ENCODE measurements at places on chromosomes 16 and 17. TPM values are rescaled to one million over a fixed set of nuclear protein-coding genes. Genes with fewer than 3 reads are reported as not detected.

The MYO15A gene
- total RNA-seq, result 1.4 TPM

The CUEDC1 gene
- 37.1 TPM for total RNA-seq

The ACSM3 gene
- total RNA-seq, result 2.0 TPM

The TBC1D3I gene
- total RNA-seq, result not detected

The TNP2 gene
- not detected for total RNA-seq

The ADAD2 gene
- total RNA-seq, result 4.3 TPM

The CLEC3A gene
- total RNA-seq, result not detected

The ALKBH5 gene
- 115 TPM for total RNA-seq

The UNC45B gene
- total RNA-seq, result 14.8 TPM

The CD300LB gene
- total RNA-seq, result 0.71 TPM

The FOXN1 gene
- total RNA-seq, result not detected

The TMEM114 gene
- 5.7 TPM for total RNA-seq

The NKD1 gene
- 15.0 TPM for total RNA-seq

The ERN2 gene
- 0.38 TPM for total RNA-seq

The MAZ gene
- total RNA-seq, result 112 TPM

The KRTAP17-1 gene
- not detected for total RNA-seq

The PPM1E gene
- total RNA-seq, result 32.9 TPM

The KRTAP2-2 gene
- total RNA-seq, result not detected

The BRICD5 gene
- 12.3 TPM for total RNA-seq

The ABCC3 gene
- total RNA-seq, result 2.6 TPM

The LPO gene
- total RNA-seq, result 0.44 TPM

The NPTX1 gene
- 12.9 TPM for total RNA-seq

The SMIM36 gene
- 3.7 TPM for total RNA-seq

The KRT20 gene
- total RNA-seq, result not detected

The XYLT2 gene
- 24.4 TPM for total RNA-seq
